Stimulated activated CD8-positive, alpha-beta memory T cell treated with anti-CD3 and anti-CD28 coated beads, Interleukin-2, amount 100 ng/mL, for 1 hour (primary cell): ENCODE measurements at places on chromosomes 6 and 20.

- DNase-seq: no peak
Observed at GRCh38 chr20:9573335-9574151, 59.2 kb downstream of the LAMP5 start.

DNA sequence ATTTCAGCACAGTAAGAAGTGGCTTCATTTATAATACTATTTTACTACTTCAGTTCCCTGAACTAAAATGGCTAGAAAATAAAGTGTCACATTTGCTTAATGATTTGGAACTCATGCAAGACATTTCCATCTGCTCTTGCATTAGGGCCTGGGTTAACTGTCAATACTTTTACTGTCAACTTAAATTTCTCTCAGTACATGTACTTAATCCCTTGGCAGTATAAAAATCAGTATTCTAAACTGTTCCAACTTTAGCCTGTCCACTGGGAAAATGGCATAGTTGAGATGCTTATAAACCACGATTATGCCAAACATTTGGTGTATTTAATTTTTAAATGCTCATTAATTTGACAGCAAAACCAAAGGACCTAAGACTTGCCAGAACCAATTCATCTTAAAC lies 154.5 kb downstream of the ASCC3 start:
- DNase-seq: no peak

DNA sequence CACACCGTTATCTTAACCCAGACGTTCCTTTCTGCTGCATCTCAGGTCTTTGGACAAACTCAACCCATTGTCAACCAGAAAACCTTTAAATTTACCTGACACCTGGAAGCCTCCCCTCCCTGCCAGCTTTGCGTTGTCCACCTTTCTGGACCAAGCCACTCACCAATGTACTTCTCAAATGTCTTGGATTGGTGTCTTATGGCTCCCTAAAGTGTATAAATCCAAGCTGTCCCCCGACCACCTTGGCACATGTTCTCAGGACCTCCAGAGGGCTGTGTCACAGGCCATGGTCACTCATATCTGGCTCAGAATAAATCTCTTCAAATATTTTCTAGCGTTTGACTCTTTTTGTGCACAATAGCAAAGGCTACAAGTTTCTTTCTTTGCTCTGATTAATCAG lies 250.0 kb downstream of the DLL1 start:
- DNase-seq: no peak

- DNase-seq: no peak
Observed at GRCh38 chr6:2429460-2429859, 184.1 kb upstream of the GMDS start.

- DNase-seq: no peak
Observed at GRCh38 chr6:165086814-165087213, 222.6 kb downstream of the C6orf118 start.

GRCh38 chr6:96716221-96716620 lies 121.1 kb downstream of the GPR63 start:
- DNase-seq: no peak

GRCh38 chr6:12637960-12638641 lies 78.5 kb upstream of the PHACTR1 start:
- DNase-seq: no peak

GRCh38 chr6:87723170-87724078 lies 21.4 kb upstream of the AKIRIN2 start:
- DNase-seq: no peak

GRCh38 chr20:46773680-46774079 lies 64.2 kb downstream of the SLC2A10 start:
- DNase-seq: no peak

DNA sequence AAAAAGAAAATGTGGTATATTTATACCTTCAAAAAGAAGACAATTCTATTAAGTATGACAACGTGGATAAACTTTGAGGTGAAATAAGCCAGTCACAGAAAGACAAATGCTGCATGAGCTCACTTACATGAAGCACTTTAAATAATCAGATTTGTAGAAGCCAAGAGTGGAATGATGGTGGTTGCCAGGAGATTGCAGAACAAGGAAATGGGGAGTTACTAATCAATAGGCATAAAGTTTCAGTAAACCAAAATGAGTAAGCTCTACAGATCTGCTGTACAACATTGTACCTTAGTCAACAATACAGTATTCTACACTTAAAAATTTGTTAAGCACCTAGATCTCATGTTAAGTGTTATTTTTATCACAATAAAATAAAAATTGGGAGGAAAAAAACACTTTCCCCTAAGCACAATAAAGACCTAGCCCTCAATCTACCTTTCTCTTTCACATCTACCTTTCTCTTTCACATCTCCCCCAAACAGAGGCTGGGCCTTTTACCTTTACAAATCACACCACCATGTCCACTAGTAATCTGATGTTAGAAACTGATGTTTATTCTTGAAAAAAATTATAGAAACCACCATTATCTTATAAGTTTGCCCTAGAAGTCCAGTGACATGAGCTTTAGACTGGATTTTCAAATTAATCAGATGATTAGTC lies 73.9 kb downstream of the PKIB start:
- no peak for DNase-seq

GRCh38 chr20:24442909-24443308 lies 26.5 kb upstream of the SYNDIG1 start:
- DNase-seq: no peak

DNA sequence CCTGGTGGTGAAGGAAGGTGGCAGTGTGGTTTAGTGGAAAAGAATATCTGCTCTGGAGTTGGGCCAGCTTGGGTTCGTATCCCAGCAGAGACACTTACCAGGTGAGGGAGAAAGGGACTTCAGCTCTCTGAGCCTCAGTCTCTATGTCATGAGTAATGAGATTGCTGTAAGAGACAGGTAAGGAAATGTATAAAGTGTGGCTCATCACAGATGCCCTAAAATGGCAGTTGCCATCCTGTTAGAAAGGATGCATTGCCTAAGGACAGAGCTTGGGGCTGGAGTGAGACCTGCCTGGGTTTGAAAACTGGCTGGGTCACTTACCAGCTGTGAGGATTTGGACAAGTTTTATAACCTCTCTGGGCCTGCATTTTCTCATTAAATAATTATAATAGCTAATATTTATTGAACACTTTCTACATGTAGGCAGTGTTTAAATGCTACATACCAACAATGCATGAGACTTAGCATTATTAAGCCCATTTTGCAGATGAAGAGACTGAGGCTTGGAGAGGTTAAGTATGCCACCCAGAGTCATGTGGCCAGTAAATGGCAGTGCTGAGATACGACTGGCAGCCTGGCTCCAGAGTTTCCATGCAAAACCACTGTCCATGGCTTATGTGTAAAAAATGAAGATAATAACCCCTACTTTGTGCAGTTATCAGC lies 157.0 kb downstream of the SOBP start:
- DNase-seq: no peak

- no peak for DNase-seq
Observed at GRCh38 chr6:127949251-127949650, 48.4 kb upstream of the THEMIS start.

GRCh38 chr6:166119116-166119911 lies 48.3 kb downstream of the TBXT start:
- no peak for DNase-seq

- DNase-seq: no peak
Observed at GRCh38 chr6:38997128-38997761, 51.3 kb upstream of the GLP1R start.

DNA sequence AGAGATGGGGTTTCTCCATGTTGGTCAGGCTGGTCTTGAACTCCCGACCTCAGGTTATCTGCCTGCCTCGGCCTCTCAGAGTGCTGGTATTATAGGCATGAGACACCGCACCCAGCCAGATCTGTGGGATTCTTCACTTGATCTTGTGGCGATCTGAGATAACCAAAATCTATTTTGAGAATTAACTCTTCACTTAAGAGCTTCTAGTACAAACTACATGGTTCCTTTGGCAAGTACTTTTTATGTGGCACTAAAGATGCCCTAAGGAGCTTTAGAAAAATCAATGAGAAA lies 37.8 kb upstream of the TFB1M start:
- DNase-seq: no peak

- DNase-seq: no peak
Observed at GRCh38 chr6:111301946-111302345, 181.1 kb downstream of the REV3L start.

DNA sequence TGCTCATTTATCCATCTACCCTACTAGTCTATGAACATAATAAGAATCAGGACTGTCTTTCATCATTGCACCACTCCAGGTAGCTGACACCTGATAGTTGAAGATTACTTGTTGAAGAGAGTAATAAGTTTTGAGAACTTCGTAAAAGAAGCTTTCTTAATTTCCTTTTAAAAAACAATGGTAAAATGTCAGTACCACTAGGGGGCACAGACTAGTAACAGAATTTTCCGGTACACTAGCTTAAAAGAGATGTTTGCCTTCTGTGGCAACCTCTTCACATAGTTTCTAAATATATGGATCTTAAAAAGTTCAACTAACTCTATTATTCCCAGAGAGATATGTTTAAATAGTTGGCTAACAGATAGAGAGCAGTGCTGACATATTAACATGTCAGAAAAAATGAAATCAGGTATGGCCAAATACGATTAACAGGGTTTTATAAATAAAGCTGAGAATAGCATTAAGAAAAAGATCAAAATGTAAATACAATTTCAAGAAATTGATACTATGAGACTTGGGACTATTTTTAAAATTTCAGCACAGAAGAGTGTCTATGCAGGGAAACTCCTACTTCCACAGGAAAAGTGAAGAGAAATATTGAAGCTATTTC lies 5.4 kb upstream of the KCNQ5 start:
- no peak for DNase-seq

DNA sequence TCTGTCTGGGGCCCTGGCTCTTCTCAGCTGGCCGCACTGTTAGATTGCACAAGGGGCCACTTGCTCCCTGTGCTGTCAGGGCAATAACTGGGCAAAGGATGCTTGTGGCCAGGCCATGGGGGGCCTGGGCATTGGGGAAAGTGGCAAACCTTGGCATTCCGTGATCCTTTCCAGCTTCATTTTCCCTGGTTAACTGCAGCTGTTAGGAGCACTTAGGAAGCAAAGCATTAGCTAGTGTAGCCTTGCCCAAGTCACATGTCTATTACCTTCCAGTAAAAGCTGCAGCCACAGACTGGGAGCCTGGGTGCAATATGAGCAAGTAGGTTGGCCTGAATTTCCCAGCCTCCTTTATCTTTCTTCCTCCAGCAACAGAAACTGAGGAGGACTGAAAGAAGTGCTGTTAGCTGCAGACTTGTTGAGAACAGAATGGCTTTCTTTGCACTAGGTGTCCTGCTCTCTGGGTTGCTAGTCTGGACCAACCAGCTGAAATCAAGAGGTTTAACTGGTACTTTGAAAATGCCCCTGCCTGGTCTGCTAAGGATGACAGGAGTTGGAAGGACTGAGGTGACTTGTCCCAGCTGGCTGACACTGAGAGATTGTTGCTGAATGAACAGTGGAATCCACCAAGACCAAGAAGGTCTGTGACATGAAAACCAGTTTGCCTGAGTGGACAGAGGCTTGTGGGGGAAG lies 312.3 kb upstream of the SUPT3H start:
- no peak for DNase-seq

GRCh38 chr20:2537101-2537500 lies 728 bp downstream of the TMC2 start:
- DNase-seq: no peak

DNA sequence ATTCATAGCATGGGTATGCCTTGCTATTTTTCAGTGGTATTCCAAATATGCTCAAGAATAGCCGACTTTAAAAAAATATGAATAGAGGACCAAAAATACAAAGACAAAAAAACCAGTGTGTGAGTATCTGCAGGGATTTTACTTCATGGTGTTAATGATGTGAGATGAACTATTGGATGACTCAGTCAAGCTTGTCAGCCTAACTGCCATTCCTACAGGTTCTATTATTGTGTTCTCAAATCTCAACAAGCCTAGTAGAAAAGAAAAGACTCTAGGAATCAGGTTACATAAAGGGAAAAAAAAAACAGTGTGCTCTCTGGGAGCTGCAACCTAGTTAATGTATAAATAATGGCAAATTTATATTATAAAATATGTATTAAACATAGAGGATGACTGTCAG lies 588.4 kb upstream of the BTBD3 start:
- DNase-seq: no peak

DNA sequence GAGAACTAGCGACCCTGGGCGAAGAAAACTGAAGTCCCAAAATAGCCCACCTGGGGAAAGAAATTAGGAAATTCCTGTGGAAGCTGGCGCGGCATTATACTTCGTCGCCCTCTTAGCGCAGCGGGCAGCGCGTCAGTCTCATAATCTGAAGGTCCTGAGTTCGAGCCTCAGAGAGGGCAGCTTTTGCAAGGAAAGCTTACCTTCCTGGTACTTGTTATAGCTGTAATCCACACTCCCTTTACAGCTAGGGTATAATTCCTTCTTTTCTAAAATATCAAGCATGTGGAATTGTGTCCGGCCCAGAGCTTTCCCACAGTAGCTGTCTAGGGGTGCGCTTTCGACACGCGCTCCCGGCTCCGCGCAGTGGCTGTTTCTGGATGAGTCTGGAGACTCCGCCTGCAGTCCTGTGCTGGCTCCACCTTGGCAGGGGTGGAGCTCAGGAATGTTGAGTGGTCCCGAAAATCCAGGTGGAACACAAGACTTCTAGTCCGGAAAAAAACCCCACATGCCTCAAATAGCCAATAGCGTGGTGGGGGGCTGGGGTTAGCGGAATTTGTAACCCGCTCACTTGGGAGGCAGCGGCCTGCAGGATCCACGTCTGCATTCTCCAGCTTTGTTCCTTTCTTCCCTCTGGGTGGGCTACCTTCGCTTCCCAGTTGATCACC lies 83.7 kb upstream of the ZNF322 start:
- DNase-seq: no peak

DNA sequence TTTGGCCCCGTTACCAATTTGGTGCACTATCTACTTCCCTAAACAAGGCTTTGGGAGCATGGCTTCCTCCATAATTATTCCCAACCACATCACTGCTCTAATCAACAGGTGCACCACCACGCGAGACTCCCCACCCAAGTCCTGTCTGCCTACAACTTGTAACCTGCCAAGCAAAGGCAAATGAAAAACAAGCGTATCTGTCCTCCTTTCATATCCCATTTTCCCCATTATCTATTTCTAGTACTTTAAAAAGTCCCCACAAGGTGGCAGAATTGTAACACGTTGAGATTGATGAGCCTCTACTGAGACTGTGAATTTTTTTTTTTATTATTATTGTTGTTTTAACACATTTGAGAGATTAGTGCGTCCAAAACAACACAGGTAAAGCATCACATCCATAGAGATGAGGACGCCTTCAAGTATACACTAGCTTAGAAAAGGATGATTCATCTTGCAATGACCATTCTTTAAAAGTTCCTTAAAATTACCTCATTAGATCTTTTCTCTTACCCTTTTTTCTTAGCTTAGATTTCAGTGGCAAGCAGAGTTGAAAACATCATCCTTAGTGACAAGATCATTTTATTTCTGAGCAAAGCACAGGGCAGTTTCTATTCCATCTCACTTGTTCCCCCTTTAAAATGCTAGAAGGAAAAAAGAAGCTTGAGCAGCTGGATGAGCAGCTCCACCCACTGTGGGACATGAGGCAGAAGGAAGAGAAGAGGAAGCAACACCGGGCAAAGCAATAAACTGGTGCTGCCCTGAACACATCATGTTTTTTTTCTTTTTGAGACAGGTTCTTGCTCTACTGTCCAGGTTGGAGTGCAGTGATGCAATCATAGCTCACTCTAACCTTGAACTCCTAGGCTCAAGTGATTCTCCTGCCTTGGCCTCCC lies 210.8 kb downstream of the ARHGAP18 start:
- DNase-seq: no peak

- DNase-seq: no peak
Observed at GRCh38 chr6:134802426-134803058, 147.4 kb downstream of the ALDH8A1 start.
